ENCODE measurements at places on chromosomes 6 and 20. TPM values are rescaled to one million over a fixed set of nuclear protein-coding genes. Genes with fewer than 3 reads are reported as not detected.

DNA sequence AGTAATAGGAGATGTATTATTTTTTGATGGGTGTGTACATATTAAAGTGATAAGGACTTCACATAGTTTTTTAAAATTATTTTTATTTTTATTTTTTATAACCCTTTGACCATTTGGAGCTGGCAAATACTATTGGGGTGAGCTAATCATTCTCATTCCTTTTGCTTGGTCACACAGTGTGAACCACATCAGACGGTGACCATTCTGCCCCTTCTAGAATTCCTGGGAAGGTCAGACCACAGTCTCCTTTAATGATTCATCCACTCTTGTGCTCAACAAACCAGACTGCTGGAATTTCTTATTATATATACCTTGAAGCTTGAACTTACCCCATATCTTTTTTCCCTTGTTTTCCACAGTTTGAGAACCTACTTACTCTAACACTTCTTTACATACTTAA, 23.9 kb upstream of the PRL start:
- peak; percentile 5 for DNase-seq

DNA sequence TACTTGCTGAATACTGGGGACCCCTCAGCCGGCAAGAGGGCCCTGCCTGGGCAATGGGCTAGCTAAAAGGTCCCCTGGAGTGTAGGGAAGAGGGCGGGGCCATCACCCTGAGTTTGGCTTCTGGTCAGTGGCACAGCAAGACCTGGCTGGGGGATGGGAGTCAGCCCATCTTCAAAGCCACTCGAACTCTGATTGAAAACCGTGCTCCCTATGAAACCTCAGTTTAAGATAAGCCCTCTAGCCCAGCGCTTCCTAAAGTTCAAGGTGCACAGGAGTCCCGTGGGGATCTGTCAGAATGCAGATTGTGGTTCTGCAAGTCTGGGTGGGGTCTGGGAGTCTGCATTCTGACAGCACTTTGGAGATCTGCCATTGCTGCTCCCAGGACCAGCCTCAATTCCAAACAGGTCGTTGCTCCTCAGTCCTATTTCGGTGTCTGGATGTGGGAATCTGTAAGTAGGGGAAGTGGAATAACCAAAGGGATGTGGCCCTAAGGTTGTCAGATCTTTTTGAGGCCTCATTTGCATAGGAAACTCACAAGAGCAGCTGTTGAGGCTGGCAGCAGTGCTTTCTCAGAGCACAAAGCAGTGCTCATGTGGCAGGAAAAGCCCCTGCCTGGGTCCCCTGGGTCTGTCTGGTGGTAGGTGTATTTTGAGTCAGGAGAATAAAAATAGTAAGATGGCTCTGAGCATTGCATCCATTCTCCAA, 85.3 kb upstream of the SCP2D1 start:
- no peak for DNase-seq

- DNase-seq, result no peak
Observed at GRCh38 chr6:52394251-52394666, 25.9 kb upstream of the EFHC1 start.

The KCNK16 gene
- total RNA-seq, result not detected

GRCh38 chr6:107973594-107973993, 15.6 kb upstream of the SEC63 start:
- no peak for DNase-seq

The NHLRC1 gene
- total RNA-seq, result 3.8 TPM

DNA sequence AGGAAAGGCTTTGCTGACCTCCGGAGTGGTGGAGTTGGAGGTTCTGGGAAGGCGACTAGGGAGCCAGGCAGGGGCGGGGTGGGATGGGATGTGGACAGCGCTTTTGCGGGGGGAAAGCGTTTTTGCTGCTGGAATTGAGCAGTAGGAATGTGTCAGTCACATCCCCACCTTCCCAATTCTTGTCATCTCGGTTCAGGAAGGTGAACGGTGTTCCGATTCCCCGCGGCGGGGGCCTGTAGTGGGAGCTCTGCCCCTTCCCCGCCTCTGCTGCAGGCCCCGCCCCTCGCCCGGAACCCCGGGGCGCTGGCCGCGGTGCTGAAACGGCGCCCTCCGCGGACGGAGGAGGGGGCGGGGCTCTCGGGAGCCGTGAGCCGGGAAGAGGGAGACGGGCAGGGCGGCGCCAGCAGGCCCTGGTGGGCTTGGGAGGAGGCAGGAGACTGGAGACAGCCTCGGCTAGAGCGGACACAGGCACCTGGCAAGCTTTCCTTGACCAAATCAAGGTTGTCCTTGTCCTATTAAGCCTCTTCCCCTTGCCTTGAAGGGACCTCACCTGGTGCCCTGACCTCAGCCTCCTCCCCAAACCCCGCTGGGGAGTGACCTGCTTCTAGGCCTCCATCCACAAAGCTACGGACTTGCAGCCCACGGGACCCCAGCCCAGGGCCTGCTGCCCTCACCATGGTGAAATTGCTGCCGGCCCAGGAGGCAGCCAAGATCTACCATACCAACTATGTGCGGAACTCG, at the start of gene LHFPL5:
Gene LHFPL5, plus strand, starts transcription at position 357 of the 741 bp plus-strand sequence. Its CDS starts 319 bp downstream, at position 676.
- no peak for DNase-seq

DNA sequence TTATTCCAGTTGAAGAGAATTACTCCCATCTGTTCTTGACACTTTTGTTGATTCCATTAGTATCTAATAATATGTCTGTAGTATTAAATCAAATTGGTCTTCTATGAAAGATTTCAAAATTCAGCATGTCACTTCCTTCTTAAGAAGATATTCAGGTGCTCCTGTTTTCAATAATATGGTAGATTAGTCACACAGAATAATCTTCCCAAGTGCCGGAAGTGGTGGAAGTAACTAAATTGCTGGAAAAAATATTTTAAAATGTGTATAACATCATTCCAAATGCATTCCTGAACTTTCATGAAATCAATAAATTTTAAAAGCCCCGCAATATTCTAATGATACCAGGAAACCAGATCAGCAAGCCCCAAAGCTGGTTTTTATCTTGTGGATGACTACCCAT, 281.3 kb downstream of the EPM2A start:
- no peak for DNase-seq

DNA sequence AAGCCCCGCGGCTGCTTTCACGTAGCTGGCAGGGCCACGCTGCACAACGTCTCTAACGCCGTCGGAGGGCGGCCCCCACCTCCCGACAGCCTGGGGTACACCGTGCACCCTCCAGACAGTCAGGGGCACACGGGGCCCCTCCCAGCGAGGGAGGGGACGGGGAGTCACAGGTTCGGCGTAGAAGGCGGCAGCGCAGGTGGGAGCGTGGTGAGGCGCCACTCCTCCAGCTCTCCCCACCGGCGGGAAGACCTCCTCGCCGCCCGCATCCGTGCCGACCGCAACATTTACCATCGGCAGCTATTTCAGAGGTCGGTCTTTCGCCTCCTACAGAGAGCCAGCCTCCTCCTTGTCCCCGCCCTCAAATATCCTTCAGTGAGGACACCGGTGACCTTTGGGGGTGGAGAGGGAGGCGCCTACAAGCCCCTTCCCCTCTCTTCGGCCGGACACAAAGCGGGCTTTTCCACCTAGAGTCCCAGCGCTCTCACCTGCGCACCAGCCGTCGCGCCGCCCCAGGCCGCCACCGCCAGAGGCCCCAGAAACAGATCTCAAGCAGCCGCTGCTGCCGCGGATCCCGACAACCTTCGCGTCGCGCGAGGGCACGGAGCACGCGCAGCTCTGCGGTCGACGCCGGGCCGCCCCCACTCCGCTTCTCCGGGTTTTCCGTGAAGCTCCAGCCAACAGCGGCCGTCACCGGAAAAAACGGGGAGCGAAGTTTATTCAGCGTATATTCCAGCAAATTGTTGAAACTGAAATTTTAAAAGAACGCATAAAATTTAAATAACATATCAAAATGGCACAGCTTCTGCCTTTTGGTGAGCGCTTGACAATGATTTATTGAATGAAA, at the start of gene MKKS:
Gene MKKS, minus strand, starts transcription at position 600 of the 844 bp plus-strand sequence. CDS start 20,708 bp downstream, outside the sequence.
- no peak for DNase-seq

DNA sequence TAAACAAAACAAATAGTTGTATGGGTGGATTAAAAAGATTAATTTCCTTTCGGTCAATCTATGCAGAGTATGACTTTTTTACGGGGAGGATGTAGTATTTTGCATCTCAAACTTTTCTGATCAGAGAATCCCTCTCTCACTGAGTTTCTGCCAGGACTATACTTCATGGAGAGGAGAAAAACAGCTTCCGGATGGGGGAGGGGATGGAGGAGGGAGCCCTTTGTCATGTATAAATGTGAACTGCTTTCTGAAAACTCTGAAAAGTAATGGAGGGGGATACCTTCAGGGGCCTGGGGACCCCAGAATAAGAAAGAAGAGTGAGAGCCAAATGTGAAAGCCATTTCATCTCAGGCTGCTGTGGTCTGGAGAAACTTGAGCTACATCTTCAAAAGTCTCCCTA, 173.1 kb upstream of the KCNK16 start:
- DNase-seq, result no peak

GRCh38 chr6:5968817-5969734, 37.6 kb downstream of the NRN1 start:
- DNase-seq, result peak; percentile 9

The PRR18 gene
- not detected for total RNA-seq

The PYGB gene
- 128 TPM for total RNA-seq

DNA sequence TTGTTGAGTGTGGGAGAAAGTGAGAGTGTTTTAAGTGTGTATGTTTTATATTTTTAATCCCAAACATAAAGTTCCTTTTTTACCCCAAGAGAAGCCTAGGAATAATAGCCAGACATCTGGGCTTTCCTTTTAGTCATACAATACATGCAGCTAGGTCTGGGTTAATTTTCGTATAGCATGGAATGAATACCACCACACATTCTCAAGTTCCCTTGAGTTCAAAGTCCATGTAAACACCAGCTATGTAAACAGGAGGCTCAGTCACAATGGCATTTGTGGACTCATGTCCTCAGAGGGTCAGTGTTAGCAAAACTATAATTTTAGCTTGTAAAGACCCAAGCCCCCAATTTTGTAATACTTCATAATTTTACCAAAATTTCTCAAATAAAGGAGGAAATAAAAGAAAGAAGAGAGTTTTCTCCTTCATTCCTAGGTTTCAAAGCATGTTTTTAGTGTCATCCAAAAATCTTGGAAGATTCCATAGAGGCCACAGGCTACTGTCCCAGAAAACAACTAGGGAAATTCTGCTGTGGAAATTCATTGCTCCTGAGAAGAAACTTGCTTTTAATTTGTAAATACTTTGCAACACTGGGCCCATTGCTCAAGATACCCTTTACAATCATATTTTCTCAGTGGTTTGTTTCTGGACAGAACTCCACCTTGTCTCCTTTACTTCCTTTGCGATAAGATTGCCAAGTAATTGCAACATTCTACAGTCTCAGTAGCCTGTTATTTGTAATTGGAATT, 671.2 kb downstream of the COL12A1 start:
- DNase-seq, result no peak
